ENCODE measurements at places on chromosomes 16 and 17.

DNA sequence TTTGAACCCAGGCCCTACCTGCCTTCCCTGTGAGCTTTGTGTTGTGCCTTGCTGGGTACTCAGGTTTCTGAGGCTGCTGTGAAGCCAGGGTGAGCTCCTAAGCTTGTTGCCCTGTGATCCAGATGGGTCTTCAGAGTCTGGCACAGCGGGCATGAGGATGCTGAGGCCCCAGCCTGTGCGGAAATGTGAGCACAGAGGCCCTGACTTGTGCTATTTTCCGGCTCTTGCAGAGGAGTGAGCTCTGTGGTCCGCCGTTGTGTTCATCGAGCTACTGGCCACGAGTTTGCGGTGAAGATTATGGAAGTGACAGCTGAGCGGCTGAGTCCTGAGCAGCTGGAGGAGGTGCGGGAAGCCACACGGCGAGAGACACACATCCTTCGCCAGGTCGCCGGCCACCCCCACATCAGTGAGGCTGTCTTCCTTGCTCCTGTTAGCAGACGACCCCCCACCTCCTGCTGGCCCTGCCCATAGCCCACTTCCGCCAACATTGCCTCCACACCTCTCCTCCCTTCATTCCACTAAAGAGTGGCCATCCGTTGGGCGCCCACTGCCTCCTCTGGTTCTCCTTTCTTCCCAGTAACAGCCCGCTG is 2.7 kb downstream of the PHKG2 start:
- no peak for DNase-seq

GRCh38 chr17:77291591-77292386 is 151.0 kb downstream of the SEC14L1 start:
- no peak for DNase-seq

GRCh38 chr17:50268743-50269275 is 5.5 kb upstream of the TMEM92 start:
- no peak for DNase-seq

- no peak for DNase-seq
These were observed 157.2 kb downstream of the ENGASE start for GRCh38 chr17:79231766-79232287.

DNA sequence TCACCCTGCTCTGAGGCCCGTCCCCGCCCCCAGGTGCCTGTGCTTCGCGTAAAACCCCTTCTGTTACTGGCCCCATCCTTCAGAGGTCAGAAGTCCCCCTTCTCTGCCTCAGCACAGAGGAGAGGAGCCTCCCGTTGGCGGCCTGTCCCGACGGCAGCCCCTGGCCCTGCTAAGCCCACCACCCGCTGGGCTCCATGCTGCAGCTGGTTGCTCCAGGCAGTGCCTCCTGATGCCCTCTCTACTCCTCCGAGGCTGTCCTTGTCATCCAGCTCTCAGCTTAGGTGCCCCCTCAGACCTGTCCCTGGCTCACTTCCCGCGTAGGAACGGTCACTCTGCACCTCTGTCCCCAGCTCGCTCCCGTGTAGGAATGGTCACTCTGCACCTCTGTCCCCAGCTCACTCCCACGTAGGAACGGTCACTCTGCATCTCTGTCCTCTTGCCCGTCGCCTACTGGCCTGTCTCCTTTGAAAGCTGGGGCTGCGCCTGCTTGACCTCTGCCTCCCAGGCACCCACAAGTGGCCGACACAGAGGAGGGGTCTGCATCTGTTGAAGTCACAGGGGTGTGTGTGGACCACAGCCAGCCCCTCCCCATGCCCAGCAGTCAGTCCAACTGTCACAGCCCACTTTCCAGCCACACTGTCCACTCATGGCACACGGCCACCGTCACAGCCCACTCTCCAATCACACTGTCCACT is 31.7 kb upstream of the ZC3H18 start:
- DNase-seq, result no peak

GRCh38 chr17:17849845-17850373 is 13.1 kb upstream of the SREBF1 start:
- DNase-seq, result no peak
